ENCODE measurements at places on chromosomes 7 and 10.

DNA sequence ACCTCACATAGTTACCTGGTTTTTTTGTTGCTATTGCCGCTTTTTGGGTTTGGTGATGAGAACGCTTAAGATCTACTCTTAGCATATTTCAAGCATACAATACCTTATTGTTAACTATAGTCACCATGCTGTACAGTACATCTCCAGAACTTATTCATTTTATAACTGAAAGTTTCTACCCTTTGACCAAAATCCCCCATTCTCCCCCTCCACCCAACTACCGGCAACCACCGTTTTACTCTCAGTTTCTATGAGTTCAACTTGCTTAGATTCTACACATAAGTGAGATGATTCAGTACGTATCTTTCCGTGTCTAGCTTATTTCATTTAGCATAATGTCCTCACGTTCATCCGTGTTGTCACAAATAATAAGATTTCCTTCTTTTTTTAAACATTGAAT is 86.7 kb upstream of the IL6 start:
- peak; percentile 93 for ATAC-seq

GRCh38 chr7:54664235-54665228 is 94.5 kb downstream of the SEC61G start:
- no peak for ATAC-seq

- ATAC-seq, result no peak
Observed at GRCh38 chr10:128739930-128740329, 613.7 kb upstream of the MKI67 start.

DNA sequence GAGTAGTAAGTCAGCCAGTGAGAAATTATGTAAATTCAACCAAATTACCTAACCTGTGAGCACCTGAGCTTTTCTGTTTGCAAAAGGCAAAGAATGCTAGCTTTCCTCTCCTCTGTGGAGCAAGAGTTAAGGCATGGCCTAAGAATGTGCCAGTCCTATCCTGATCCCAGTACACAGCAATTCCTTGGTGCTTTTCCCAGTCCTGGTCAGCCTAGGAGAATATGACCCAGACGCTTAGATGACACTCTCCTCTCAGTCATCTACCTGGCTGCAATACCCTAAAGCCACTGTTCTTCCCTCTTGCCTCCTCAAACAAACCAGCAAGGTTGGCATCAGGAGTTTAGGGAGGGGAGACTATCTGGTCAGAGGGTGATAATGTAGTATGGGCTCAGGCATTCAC is 4.1 kb downstream of the PDLIM1 start:
- no peak for ATAC-seq

DNA sequence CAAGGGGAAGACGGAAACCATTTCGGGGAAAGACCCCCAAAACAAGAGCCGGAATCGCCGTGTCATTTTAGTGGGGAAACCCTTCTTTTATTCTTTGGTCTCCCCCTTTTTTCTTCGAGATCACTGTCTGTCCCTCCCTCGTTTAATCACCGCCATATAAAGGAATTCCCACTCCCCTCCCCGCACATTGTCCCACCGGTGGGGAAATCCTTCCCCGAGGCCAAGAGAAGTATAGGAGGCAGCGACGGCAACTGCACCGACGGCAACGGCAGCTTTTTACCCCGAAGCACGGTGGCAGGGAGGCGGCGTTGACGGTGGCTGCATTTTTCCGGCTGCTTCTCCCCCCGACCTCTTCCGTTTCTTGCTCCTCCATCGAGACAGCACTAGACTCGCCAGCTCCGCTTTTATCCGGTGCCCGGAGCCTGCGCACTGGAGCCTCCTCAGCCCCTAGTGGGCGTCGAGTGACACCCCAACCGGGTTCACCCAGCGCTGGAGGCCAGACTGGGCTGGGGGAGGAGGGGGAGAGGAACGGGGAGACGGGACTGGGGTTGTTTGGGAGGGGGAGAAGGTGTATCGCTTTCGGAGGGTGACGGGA is 687 bp upstream of the KMT2E start:
- ATAC-seq, result peak; percentile 65

DNA sequence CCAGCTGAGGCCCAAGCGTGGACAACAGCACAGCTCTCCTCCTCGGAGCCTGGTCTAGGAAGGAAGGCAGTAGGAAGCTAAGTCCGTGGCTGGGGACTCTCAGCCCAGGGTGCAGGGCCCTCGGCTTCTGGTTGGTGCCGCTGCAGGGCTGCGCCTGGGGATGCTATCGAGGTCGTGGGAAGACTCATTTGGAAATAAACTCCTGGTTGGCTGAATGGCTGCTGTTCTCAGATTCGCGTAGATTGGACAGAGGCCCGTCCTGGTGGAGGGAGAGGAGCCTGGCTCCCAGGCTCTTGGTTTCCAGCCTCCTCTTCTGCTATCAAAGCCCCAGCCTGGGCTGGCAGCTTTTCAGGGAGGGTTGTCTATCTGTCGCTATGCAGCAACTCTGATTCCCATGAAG is 152.6 kb upstream of the FZD8 start:
- ATAC-seq, result no peak

GRCh38 chr10:53123311-53123710 is 350.7 kb upstream of the MBL2 start:
- ATAC-seq, result no peak

GRCh38 chr10:29545122-29545521 is 89.6 kb downstream of the SVIL start:
- no peak for ATAC-seq

GRCh38 chr7:114819616-114820362 is 102.1 kb upstream of the MDFIC start:
- no peak for ATAC-seq

DNA sequence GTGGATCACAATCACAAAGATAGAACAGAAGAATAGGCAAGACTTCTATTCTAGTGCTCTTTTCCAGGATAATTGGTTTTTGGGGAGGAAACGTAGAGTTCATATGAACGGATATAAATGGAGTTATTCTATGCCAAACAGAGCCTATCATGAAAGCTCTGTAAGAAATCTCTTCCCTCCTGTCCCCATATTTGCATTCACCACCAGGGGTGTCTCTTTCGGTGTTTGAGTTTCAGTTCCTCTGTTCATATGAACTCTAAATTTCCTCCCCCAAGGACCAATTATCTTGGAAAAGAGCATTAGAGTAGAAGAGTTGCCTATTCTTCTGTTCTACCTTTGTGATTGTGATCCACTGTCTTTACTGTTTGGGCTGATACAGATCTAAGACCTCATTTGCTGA is 48.3 kb upstream of the CDC14C start:
- no peak for ATAC-seq

- ATAC-seq, result no peak
Observed at GRCh38 chr7:130896051-130896881, 162.3 kb upstream of the KLF14 start.

DNA sequence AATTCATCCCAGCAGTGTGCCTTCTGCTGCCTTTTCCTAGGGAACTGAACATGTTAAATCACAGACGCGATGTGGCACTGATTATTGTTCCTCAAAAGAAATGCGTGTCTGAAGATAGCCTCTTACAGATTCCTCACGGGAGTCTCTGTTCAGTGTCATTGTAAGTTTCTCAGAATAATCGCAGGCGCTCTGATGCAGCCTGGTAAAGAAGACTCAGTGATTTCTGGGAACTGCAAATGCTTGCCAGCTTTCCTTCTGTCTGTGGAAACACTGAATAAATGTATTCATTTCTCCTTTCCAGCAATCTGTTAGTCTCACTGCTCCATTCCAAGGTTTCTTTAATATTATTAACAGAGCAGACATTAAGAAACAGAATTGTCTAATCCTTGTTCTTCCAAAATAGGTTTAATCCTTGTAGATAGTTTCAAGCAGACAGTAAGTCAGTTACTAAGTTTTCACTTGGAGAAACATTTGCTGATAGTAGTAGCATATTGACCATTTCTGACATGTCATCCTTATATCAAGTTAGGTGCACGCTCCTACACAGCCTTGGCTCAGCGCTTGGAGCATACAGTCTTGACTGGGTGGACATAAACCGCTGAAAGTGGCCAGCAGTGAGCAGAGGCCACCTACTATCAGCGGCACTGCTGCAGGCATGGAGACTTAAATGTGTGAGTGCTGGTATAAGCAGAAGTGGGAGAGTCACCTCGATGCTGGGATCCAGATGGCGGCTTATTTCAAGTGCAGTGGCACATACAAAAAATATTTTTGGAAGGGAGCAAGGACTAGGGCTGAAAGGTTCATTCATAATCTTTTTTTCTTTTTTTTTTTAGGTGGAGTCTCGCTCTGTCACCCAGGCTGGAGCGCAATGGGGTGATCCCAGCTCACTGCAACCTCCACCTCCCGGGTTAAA is 27.7 kb downstream of the MMRN2 start:
- no peak for ATAC-seq

DNA sequence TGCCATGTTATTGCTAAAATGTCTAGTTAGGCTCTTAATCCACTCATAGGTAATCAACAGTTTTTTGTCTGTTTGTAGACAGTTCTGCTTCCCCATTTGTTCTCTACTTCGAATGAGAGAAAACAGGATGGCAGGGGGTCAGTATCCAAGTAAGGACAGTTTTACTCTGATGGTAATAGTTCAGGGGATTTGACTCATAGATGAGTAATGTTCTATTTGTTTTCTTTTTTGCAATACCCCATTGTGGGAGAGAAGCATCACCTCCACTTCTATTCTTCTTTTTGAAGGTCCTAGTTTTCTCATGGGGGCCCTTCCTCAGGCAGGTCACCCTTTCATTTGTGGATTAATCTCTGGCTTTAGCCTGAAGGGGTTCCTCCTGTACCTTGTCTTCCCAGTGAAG is 13.9 kb downstream of the PCLO start:
- ATAC-seq, result no peak

DNA sequence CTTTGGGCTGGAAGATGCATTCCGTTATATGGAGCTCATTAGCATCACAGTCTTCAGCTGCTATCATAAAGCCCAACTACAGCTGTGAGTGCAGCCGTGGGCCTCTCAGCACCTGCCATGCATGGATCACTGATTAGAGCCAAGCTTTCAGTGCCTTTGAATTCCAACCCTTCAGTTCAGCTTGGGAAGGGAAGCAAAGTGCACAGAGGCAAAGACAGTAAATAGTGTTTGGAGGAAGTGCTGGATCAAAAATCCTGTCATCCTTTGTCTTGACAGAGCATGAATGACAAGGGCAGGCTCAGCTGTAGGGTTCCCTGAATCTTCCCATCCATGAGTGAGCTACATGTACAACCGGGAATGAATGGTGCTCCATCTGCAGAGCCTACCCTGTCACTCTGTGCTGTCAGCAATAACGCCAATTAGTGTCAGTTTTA is 153.7 kb downstream of the DNAJB9 start:
- no peak for ATAC-seq

DNA sequence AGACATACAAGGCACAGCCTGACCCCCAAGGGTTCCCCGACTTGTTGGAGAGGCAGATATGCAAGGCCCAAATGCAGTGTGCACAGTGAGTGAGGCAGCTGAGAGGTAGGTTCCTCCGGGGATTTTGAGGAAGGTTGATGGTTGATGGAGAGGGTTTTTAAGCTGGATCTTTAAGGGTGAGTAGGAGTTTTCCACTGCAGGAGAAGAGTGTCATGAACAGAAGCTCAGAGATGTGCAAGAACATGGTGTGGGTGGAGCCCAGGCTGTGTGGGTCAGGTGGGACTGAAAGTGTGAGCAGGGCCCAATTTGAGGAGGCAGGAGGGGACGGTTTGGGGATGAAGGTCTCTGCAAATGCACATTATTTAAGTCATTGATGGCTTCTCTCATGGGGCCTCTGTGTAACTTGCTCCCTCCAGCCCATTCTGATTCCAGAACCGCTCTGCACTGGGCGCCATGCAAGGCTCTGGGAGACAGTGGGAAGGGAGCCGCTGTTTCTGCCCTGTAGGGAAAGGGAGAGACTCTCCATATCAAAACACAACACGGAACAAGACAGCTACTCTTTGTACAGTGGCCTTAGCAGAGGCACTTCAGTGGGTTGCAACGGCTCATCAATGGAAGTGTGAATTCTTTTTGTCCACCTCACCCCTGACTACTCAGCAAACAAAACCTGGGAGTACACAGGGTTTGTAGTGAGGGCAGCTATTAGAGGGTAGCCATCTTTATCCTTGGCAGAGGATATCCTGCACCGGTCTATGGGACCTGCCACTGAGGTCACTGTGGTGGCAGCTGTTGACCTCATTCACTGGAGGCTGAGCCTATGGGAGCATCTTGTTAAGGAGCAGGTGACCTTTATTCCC is 29.7 kb downstream of the RAMP3 start:
- no peak for ATAC-seq

GRCh38 chr10:132170561-132171361 is 16.0 kb upstream of the DPYSL4 start:
- ATAC-seq, result no peak

- no peak for ATAC-seq
Observed at GRCh38 chr10:62178568-62178967, 90.1 kb downstream of the RTKN2 start.

DNA sequence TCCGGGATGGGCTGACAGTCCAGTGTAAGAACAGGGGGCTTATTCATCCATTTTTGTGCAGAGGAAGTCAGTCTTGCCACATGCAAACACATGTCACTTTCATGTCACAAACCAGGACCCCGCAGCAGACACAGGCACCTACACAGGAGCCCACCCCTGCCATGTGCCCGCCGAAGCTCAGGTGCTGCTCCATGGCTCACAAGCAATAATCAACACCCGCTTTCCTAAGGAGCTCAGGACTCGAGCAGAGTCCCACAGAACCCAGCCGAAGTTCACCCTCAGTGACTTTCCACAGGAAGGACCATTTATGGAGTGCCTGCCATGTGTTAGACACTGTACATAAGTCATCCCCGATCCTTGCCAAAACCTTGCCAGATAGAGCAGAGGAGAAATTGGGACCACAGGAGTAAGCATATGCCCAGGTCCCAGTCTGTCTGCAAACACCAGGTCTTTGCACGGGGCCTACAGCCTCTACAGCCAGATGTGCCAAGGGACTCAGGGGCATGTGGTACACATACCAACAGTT is 99.4 kb downstream of the EBF3 start:
- no peak for ATAC-seq

- ATAC-seq, result peak; percentile 50
Observed at GRCh38 chr10:24618401-24618800, 105.3 kb downstream of the ARHGAP21 start.
